ENCODE measurements at places on chromosomes 1 and 21.

- DNase-seq, result no peak
These were observed 522.8 kb downstream of the LMO4 start for GRCh38 chr1:87851490-87851889.

GRCh38 chr1:51515312-51515960 lies 3.6 kb downstream of the EPS15 start:
- DNase-seq, result no peak

- no peak for DNase-seq
These were observed 85.1 kb downstream of the MTR start for GRCh38 chr1:236880209-236880608.

DNA sequence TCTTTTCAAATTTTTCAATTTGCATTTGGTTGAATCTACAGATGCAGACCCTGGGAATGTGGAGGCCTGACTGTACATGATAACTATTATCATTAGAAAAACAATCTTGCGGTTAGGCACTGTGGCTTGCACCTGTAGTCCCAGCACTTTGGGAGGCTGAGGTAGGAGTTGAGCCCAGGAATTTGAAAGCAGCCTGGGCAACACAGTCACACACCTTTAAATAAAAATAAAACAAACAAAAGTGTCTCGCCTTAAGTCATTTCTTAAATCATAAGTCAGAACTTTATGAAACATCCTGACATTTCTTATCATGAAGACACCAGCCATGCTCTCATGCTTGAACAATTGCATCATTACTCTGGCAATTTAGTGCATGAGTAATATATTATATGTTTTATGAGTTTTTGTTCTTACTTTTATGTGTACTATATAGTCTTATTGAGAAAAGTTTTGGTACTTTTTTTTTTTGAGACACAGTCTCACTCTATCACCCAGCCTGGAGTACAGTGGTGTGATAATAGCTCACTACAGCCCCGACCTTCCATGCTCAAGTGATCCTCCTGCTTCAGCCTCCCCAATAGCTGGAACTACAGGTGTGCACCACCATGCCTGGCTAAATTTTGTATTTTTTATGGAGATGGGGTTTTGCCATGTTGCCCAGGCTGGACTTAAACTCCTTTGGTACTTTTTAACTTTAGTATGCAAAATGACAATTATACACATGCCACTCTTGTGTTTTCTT lies 7.8 kb downstream of the TBX19 start:
- DNase-seq, result no peak

DNA sequence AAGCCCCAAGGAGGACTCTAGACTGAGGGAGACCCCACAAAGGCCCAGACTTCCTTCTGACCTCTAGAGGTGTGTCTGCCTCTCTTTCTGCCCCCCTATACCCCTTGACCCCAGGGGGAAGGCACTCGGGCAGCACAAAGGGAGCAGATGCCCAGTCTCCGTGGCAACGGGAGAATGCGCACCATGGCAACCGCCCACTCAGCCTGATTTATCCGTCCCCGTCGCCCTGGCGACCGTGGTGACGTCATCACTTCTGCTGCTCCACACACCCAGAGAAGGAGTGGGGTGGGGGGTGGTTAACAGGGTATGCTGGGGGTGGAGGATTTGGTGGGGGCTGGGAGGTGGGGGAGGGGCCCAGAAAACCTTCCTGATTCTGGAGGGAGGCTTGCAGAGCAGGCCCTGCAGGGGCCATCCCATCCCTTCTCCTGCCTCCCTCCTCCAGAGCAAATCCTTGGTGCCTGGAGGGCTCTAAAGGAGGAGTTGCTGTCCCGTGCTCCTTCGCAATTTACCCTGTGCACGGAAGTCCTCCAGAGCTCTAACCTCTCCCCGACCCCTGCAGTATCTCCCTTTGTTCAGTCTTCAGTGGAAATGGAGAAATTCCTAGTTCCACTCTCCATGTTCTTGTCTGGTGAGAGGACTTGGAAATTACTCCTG lies 6.3 kb downstream of the CELF3 start:
- DNase-seq, result no peak
